ENCODE measurements at places on chromosomes 6 and 20.

DNA sequence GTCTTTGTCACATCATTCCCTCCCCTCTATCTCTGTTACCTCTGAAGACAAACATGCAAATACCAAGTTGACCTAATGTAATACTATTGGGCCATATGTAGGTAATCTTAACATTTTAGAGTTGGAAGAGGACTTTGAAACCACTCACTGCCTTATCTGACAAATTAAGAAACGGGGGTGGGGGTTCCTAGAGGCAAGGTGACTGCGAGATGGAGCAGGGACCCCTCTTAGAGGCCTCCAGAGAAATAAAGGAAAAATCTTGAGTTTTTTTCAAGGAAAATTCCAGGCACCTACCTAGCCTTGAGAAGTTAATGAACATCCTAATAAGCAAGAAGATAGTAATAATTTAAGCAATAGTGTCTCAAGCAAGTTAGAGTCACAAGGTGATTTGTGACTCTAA, 270.8 kb downstream of the CD83 start:
- DNase-seq, result no peak

GRCh38 chr6:119476024-119476423, 126.5 kb upstream of the MAN1A1 start:
- no peak for DNase-seq

- no peak for DNase-seq
Measured at GRCh38 chr6:39806278-39806677, 14.1 kb downstream of the DAAM2 start.

GRCh38 chr20:8621001-8621400, 447.9 kb upstream of the PLCB4 start:
- DNase-seq, result no peak

- DNase-seq, result no peak
Measured at GRCh38 chr6:158847786-158848185, 28.6 kb upstream of the EZR start.

- no peak for DNase-seq
Measured at GRCh38 chr6:166277892-166278578, 30.2 kb downstream of the PRR18 start.

DNA sequence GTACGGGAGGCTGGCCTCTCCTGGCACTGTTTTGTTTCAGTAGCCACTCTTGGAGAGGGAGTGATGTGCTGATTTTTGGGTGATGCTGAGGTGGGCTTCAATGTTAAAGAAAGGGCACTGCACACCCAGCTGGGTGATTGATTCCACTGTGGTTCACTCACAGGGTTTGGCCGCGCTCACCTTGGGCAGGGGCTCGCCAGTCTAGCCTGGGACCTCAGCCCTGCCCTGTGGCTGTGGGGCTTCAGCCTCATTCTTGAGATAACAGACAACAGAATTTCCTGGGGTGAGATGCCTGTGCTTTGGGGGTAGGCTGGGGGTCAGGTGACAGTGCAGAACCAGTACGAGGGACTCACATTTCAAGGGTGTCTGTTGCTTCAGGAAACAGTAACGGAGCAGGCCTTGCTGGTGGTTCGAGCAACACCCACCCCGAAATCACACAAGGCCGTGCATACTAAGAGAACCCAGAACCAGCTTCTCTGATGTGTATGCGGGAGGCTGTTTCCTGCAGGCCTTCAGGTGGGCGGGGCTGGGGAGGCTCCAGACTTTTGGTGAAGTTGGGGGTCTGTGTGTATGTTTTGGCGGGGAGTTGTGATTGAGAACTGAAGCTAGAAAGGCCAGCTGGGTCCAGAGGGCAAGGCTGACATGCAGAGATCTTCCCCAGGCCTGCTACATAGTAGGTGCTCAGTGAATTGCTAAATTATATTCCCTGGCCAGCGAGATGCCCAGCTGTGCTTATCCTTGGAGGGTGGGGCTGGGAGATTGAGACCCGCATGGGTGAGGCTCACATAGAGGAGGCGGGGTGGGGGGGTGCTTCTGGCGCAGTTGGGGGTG, 154.2 kb upstream of the RNF24 start:
- no peak for DNase-seq

DNA sequence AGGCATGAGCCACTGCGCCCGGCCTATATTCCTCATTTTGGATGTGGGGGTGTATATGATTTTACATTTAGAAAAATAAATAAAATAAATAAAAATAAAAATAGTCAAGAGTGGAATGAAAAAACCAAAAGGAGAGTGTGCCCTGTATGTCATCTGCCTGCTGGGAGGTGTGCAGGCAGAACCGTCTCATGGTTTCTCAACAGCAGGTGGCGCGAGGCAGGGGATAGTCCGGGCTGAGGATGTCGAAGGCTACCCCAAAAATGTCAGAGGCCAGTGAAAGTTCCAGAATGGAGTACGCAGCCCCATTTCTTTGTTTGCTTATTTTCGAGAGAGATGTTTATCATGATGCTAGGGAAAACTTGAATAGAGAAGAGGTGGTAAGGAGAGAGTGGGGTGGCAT, 16.4 kb upstream of the KIF16B start:
- no peak for DNase-seq

Data from esophagus squamous epithelium (tissue), 5 donors.